ENCODE measurements at places on chromosomes 5 and 9.

GRCh38 chr9:133821601-133822429, 83.7 kb upstream of the SARDH start:
- no peaks in the 10 kb centered on the region for H3K27me3 ChIP-seq
- no peak for DNase-seq
- peaks cover 39% of the 10 kb centered on the region for H3K4me1 ChIP-seq
- H3K4me3 ChIP-seq = peak overlapping the region; percentile 18
- H3K27ac ChIP-seq = peak overlapping the region; percentile 38

DNA sequence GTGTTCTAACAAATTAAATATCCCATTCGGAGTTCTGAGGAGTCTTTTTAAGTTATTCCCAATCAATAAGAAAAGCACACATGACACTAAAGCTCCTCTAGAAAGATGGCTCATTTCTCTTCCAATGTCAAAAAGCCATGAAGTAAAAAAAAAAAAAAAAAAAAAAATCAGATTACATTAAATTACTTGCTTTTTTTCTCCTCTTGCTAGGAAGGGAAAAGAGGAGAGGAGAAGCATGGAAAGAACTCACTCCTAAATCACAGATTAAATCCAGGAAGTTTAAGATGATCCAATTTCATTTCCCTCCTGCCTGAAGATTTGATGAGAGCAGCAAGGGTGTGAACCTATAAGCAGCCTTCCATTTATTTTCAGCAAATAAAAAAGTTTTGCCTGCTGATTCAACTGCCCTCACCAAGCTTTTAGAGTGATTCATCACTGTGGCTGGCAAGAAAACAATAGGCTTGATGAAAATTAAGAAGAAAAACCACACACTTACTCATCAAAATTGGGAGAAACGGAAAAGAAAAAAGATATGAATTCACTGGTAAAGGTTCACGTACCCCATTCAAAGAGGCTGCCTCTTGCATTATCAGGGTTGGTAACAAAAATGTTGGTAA, 19.7 kb downstream of the MYO10 start:
- DNase-seq = no peak
- peaks cover 4% of the 10 kb centered on the region for H3K36me3 ChIP-seq
- H3K27me3 ChIP-seq = peaks cover 5% of the 10 kb centered on the region

- H3K36me3 ChIP-seq = no peaks in the 10 kb centered on the region
- no peak for DNase-seq
- no peaks in the 10 kb centered on the region for H3K4me1 ChIP-seq
Measured at GRCh38 chr5:53355316-53355715, 125.1 kb upstream of the FST start.

GRCh38 chr5:9919306-9920030, 289.3 kb upstream of the TAS2R1 start:
- H3K4me3 ChIP-seq = no peak overlapping the region
- no peak for DNase-seq
- H3K36me3 ChIP-seq = peaks cover 3% of the 10 kb centered on the region
- peaks cover 15% of the 10 kb centered on the region for H3K4me1 ChIP-seq

GRCh38 chr5:172878933-172879752, 45.1 kb downstream of the ERGIC1 start:
- no peak overlapping the region for H3K4me3 ChIP-seq
- DNase-seq = no peak
- no peaks in the 10 kb centered on the region for H3K27me3 ChIP-seq
- H3K27ac ChIP-seq = peak overlapping the region; percentile 29
- peaks cover 35% of the 10 kb centered on the region for H3K4me1 ChIP-seq
- peaks cover 22% of the 10 kb centered on the region for H3K36me3 ChIP-seq

GRCh38 chr9:120360510-120360909, 219.5 kb downstream of the CDK5RAP2 start:
- no peak overlapping the region for H3K27ac ChIP-seq
- H3K27me3 ChIP-seq = no peaks in the 10 kb centered on the region
- H3K4me1 ChIP-seq = peaks cover 11% of the 10 kb centered on the region
- no peak for DNase-seq

GRCh38 chr9:12814877-12815237, 40.0 kb downstream of the LURAP1L start:
- DNase-seq = no peak
- H3K27ac ChIP-seq = peak overlapping the region; percentile 96
- H3K36me3 ChIP-seq = peaks cover 11% of the 10 kb centered on the region
- no peaks in the 10 kb centered on the region for H3K27me3 ChIP-seq

- H3K27ac ChIP-seq = no peak overlapping the region
- H3K36me3 ChIP-seq = peaks cover 42% of the 10 kb centered on the region
- no peak overlapping the region for H3K4me3 ChIP-seq
- DNase-seq = no peak
Measured at GRCh38 chr9:135896205-135896604, 11.1 kb downstream of the CAMSAP1 start.

GRCh38 chr5:24365406-24365805, 279.4 kb downstream of the CDH10 start:
- H3K4me1 ChIP-seq = no peaks in the 10 kb centered on the region
- no peaks in the 10 kb centered on the region for H3K36me3 ChIP-seq

- no peak for DNase-seq
- peaks cover 8% of the 10 kb centered on the region for H3K36me3 ChIP-seq
- H3K4me3 ChIP-seq = peak overlapping the region; percentile 59
- peak overlapping the region; percentile 96 for H3K27ac ChIP-seq
Measured at GRCh38 chr9:101480386-101480785, 44.8 kb upstream of the ALDOB start.

DNA sequence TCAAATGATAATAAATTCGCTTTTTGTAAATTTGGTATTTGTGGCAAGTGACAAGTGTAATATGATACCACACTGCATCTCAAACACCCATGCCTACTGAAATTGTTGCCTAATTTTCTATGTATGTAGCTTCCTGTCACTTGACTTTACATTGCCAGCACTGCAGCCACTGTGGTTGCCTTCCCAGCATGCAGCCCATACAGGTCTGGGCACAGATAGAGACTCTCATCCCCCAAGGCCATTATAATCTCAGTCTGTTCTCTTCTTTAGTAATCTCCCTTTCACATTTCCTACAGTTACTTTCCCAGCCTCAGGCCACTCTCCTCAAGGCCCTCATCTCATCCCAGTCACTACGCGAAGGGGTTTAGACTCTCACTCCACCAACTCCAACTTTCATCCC, 1200.6 kb downstream of the PTPRD start:
- peaks cover 14% of the 10 kb centered on the region for H3K4me1 ChIP-seq
- no peaks in the 10 kb centered on the region for H3K36me3 ChIP-seq
- no peak overlapping the region for H3K27ac ChIP-seq

GRCh38 chr5:97453263-97453662, 270.2 kb upstream of the RIOK2 start:
- no peak overlapping the region for H3K4me3 ChIP-seq
- DNase-seq = no peak
- H3K4me1 ChIP-seq = no peaks in the 10 kb centered on the region
- no peak overlapping the region for H3K27ac ChIP-seq

DNA sequence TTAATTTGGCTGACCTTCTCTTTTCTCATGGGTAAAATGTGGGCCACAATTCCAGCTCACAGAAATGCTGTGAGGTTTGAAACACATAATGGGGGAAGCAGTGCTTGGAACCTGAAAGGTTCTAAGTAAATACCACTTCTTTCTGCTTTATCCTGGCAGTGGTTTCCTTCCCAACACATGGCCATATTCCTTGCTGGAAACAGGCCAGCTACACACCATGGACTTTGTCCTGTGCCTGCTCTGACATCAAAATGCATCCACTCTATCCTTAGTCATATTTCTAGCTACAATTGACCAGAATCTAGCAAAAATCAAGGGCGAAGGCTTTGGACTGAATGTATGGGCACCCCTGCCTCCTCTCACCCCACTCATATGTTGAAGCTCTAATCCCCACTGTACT, 93.1 kb upstream of the TRPC7 start:
- H3K36me3 ChIP-seq = no peaks in the 10 kb centered on the region
- no peak overlapping the region for H3K27ac ChIP-seq
- no peak for DNase-seq
- no peaks in the 10 kb centered on the region for H3K4me1 ChIP-seq
- no peak overlapping the region for H3K4me3 ChIP-seq

DNA sequence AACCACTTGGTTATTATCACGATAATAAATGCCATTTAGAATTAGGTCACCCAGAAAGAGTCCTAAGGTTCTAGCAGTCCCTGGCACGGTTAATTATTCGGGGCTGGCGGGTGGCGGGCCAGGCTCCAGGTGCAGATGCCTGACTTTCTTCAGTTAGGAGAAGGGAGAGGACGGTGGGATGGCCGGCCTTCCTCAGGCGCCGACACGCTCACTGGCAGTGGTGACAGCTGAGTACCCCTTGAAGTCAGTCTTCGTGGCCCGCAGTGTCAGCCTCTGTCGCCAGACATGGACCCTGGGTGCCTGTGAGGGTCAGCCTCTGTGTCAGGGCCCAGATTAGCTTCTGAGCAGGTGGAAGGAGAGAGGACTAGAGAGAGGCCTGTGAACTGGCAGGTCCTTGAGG, 21.1 kb upstream of the EXOC3 start:
- no peaks in the 10 kb centered on the region for H3K36me3 ChIP-seq
- no peak overlapping the region for H3K27ac ChIP-seq
- no peak overlapping the region for H3K4me3 ChIP-seq
- no peak for DNase-seq

- H3K27ac ChIP-seq = peak overlapping the region; percentile 81
- peaks cover 25% of the 10 kb centered on the region for H3K4me1 ChIP-seq
- H3K27me3 ChIP-seq = no peaks in the 10 kb centered on the region
- H3K4me3 ChIP-seq = no peak overlapping the region
- no peaks in the 10 kb centered on the region for H3K36me3 ChIP-seq
Measured at GRCh38 chr9:127535396-127535795, 76.7 kb upstream of the STXBP1 start.

DNA sequence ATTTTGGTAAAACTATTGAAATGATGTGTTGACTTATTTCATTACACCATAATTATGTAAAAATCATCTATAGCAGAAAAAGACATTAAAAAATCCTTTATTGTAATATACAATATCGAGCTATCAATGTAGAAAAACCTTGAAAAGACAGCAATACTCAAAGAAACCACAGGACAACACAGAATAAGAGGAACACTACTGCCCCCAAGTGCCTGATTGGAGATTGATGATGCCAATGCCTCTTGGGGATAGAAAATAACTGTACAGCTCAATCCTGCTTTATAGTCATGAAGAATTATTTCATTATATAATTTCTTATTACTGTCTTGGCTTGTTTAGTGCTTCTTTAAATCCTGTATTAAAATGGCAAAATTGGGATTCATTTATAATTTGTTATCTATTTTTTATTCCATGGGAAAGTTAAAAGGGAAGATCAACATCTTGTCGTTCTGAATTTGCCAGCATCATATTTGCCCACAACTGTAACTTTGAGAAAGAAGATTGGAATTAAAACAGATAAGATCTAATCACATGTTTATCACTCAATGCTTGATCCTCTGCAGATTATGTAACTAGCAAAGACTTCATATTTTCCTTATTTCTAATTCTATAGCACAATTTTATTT, 337.5 kb downstream of the CDH9 start:
- H3K27ac ChIP-seq = no peak overlapping the region
- H3K4me3 ChIP-seq = no peak overlapping the region
- H3K4me1 ChIP-seq = no peaks in the 10 kb centered on the region
- DNase-seq = no peak

DNA sequence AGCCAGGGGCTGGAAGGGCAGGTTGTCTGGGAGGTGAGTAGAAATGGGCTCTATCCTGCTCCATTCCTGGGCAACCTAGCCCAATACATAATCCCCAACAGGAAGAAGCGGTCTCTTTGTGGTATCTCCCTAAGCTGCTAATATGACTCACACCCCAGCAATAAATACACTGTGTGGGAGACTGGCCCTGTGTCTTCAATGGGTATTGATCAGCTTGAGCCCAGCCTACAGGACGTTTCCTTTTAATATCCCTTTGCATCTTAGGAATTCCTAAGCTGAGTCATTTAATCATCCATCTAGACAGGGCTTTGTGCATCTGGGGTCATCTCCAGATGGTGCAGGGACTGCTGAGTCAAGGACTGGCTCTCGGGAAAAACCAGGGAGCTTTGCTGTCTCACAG, 207.0 kb upstream of the PANK3 start:
- H3K27ac ChIP-seq = no peak overlapping the region
- peaks cover 16% of the 10 kb centered on the region for H3K27me3 ChIP-seq
- H3K36me3 ChIP-seq = peaks cover 14% of the 10 kb centered on the region
- no peak overlapping the region for H3K4me3 ChIP-seq

DNA sequence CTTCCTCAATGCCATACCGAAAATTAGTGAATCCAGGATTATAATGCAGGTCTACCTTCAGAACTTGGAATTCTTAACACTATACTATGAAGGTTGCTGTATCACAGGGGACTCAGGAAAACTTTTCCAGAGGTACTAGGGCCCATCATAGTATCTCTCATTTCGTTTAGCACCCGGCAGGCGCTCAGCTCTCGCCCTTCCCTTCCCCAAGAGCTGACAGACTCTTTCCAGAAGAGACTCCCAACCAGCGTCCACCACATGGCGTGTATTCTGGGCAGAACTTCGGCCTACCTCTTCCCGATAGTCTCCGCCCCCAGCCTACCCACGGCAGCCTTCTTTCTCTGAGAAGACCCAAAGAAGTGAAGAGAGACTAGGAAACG, 271 bp downstream of the NOL8 start:
- H3K36me3 ChIP-seq = no peaks in the 10 kb centered on the region
- no peaks in the 10 kb centered on the region for H3K27me3 ChIP-seq
- peak overlapping the region; percentile 99 for H3K4me3 ChIP-seq

DNA sequence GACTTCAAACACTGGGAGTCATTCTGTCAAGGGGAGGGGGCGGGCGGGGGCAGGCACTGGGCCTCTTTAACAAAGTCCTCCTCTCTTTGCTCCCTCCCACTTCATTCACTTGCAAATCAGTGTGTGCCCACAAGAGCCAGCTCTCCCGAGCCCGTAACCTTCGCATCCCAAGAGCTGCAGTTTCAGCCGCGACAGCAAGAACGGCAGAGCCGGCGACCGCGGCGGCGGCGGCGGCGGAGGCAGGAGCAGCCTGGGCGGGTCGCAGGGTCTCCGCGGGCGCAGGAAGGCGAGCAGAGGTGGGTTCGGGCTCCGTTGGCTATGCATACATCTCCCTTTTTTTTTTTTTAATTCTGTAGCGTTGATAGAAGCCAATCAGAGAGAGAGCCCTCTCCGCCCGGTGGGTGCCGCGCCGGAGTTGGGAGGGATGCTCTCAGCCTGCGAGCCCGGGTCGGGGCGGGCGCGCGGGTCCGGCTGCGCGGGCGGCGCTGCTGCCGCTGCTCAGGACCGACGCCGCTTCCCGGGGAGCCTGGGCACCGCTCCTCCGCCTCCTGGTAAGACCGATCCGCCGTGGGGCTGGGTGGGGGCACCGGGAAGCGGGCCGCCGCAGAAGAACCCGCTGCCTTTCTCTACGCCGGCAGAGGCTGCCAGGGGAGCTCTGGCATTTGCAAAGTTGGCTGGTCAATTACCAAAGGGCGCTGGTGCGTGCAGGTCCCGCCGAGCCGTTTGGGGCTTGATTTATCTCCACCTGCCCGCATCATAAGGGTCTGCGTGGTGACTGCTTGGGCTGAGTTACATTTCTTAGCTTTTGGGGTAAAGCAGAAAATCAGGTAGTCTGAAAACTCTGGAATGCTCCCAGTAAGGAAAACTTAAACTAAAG, at the start of gene CDH6:
Gene CDH6, plus strand, starts transcription at position 96 of the 877 bp plus-strand sequence. CDS start 73,788 bp downstream, outside the sequence.
- peak within 1 kb of the TSS; percentile 85 for H3K4me3 ChIP-seq
- no peaks in the 10 kb centered on the region for H3K36me3 ChIP-seq
- H3K27me3 ChIP-seq = peaks cover 75% of the 10 kb centered on the region
- H3K27ac ChIP-seq = peak within 1 kb of the TSS; percentile 65
- H3K4me1 ChIP-seq = peaks cover 14% of the 10 kb centered on the region
- DNase-seq = no peak

- H3K4me1 ChIP-seq = peaks cover 4% of the 10 kb centered on the region
- H3K27ac ChIP-seq = no peak overlapping the region
- no peaks in the 10 kb centered on the region for H3K27me3 ChIP-seq
- H3K36me3 ChIP-seq = no peaks in the 10 kb centered on the region
- no peak overlapping the region for H3K4me3 ChIP-seq
Measured at GRCh38 chr5:151890299-151890698, 34.4 kb downstream of the GLRA1 start.

Measured in type B pancreatic cell (in vitro differentiated cells).